Activated gamma-delta T cell treated with Interleukin-2 at 50 U/mL for 16 hours (primary cell): ENCODE measurements at places on chromosomes 12 and 14.

GRCh38 chr12:110865521-110865920 lies 18.7 kb downstream of the CCDC63 start:
- DNase-seq, result no peak

DNA sequence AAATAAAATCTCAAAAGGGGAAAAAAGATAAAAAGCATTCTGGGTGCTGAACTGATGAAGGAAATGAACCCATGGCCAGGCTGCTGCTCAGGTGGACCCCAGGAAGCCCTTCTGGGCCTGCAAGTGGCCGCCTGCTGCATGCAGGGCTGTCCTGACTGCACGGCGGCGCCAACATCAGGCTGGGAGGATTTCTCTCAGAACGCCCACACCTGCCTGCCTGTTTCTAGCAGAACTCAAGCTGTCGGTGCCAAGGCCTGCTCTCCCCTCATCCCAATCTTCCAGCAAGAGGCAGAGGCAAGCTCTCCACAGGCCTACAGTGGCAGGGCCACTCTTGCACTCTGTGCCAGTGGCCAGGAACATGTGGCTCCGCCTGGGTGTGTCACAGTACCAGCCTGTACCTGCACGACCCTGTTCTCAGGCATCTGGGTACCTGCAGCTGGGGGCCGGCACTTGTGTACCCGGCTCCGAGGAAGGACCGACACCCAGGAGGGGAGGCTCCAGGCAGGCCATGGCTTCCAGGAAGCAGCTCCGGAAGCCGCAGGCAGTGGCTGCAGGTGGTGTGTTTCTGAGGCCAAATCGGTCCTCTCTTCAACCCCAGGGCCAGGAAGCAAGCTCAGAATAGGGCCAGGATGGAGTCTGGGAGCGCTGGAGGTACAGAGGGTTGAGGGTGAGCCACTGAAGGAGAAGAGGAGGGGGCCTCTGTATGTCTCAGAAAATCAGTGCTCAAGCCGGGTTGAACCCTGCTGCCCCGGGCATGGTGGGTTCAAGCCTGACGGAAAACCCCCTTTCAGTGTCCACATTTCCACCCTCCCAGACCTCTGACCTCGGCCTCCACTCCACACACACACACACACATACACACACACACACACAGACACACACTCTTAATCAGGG lies 2.5 kb upstream of the INF2 start:
- no peak for DNase-seq

GRCh38 chr12:8847435-8847834 lies 25.0 kb downstream of the A2ML1 start:
- DNase-seq, result no peak

- DNase-seq, result no peak
Observed at GRCh38 chr12:49327368-49327767, 4.3 kb downstream of the TROAP start.

GRCh38 chr14:38238332-38238731 lies 17.6 kb downstream of the CLEC14A start:
- DNase-seq, result no peak

DNA sequence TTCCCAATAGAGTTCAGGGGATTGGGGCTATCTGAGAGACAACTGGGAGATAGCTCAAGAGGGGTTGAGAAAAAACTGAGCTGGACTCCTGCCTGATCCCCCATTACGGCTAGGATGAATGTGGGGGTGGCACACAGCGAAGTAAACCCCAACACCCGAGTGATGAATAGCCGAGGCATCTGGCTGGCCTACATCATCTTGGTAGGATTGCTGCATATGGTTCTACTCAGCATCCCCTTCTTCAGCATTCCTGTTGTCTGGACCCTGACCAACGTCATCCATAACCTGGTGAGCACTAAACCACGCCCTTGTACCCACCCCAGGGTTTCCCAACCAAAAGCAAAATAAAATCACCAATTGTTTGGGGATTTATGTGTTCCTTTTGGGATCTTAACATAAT lies 1.0 kb downstream of the ORMDL2 start:
- DNase-seq, result no peak

DNA sequence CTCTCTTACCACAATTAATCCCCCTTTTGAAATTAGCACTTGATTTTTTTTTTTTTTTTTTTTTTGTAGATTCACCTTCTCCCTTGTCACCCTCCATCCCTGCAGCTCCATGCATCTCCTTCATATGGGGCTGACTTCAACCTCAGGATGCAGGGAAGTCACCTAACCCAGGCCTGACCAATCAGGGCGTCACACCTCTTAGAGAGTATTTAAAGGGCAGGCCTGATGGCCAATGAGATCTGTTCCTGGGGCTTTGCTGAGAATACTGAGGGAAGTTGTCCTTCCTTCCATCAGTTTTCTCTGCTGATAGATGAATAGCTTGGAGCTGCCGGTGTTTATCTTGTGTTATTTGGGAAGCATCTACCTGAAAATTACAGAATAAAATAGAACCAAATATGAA lies 1104.7 kb upstream of the TMEM132C start:
- no peak for DNase-seq

DNA sequence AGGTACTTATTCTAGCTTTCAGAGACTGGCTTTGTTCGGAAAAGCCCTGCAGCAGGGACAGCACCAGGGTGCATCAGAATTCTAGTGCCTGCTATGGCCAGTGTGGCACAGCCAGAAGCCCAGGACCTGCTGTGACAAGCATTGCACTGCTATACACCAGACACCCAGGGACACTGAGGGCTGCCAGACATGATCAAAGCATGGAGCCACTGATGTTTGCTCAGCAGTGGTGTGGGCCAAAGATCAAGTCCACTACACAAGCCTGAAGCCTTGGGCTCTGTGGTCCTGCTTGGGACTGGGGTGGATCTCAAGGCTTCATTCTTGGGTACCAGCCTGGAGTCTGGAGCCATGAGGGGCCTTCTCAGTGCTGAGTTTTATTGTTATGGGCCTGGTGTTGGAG lies 36.1 kb upstream of the CDKN3 start:
- DNase-seq, result no peak

- no peak for DNase-seq
Observed at GRCh38 chr12:65609359-65609771, 214.9 kb upstream of the HMGA2 start.

- DNase-seq, result no peak
Observed at GRCh38 chr12:122963941-122964265, 2.4 kb downstream of the ABCB9 start.
